ENCODE measurements at places on chromosomes 12 and 14. TPM values are rescaled to one million over a fixed set of nuclear protein-coding genes. Genes with fewer than 3 reads are reported as not detected.

DNA sequence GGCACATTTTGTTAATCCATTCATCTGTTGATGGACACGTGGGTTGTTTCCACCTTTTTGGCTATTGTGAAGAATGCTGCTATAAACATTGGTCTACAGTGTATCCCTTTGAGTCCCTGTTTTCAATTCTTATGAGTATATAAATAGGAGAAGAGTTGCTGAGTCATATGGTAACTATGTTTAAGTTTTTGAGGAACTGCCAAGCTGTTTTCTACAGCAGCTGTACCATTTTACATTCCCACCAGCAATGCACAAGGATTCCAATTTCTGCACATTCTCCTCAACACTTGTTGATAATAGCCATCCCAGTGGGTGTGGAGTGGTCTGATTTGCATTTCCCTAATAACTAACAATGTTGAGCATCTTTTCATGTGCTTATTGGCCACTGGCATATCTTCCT is 6.9 kb upstream of the SVOP start:
- H3K27ac ChIP-seq: no peak overlapping the region
- DNase-seq: no peak
- H3K27me3 ChIP-seq: peaks cover 12% of the 10 kb centered on the region
- no peak overlapping the region for H3K4me3 ChIP-seq

Gene TMEM179
- total RNA-seq: not detected

- H3K36me3 ChIP-seq: peaks cover 16% of the 10 kb centered on the region
- peaks cover 68% of the 10 kb centered on the region for H3K4me1 ChIP-seq
- DNase-seq: no peak
- H3K27me3 ChIP-seq: no peaks in the 10 kb centered on the region
- H3K27ac ChIP-seq: no peak overlapping the region
Measured at GRCh38 chr12:94173660-94174265, 25.4 kb downstream of the PLXNC1 start.

GRCh38 chr14:57502586-57503254 is 9.1 kb upstream of the CCDC198 start:
- H3K4me3 ChIP-seq: no peak overlapping the region
- H3K27me3 ChIP-seq: no peaks in the 10 kb centered on the region
- no peaks in the 10 kb centered on the region for H3K36me3 ChIP-seq

Gene HOXC12
- not detected for total RNA-seq

DNA sequence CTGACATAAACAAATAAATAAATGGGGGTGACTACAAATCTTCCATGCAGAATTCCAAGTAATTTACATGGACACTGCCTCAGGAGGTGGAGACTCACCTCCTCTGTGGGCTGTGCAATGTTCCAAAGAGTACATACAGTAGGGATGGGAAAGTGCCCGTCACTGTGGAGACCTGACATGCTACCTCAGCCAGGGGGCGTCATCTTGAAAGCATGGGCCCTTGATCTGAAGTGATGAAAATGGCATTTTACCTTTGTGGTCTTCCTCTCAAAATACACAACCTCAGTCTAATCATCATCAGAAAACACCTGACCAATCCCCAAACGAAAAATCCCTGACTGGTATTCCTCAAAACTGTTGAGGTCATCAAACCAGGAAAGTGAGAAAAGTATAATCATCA is 48.4 kb downstream of the ANAPC7 start:
- peaks cover 6% of the 10 kb centered on the region for H3K36me3 ChIP-seq
- peaks cover 17% of the 10 kb centered on the region for H3K4me1 ChIP-seq
- peak; percentile 60 for DNase-seq
- no peak overlapping the region for H3K4me3 ChIP-seq
- peaks cover 4% of the 10 kb centered on the region for H3K27me3 ChIP-seq

Gene LRRC10
- not detected for total RNA-seq

GRCh38 chr12:117148642-117149041 is 41.6 kb downstream of the FBXO21 start:
- peaks cover 48% of the 10 kb centered on the region for H3K4me1 ChIP-seq
- H3K4me3 ChIP-seq: no peak overlapping the region
- peak; percentile 62 for DNase-seq
- peak overlapping the region; percentile 66 for H3K27ac ChIP-seq
- peaks cover 56% of the 10 kb centered on the region for H3K36me3 ChIP-seq

GRCh38 chr12:39144613-39145061 is 239.2 kb upstream of the CPNE8 start:
- H3K4me3 ChIP-seq: no peak overlapping the region
- no peak for DNase-seq

- DNase-seq: no peak
- peaks cover 14% of the 10 kb centered on the region for H3K27me3 ChIP-seq
- no peak overlapping the region for H3K4me3 ChIP-seq
- H3K27ac ChIP-seq: no peak overlapping the region
Measured at GRCh38 chr14:75285331-75285730, 6.7 kb downstream of the FOS start.

Gene MANSC4
- total RNA-seq: not detected

- no peaks in the 10 kb centered on the region for H3K27me3 ChIP-seq
- no peaks in the 10 kb centered on the region for H3K36me3 ChIP-seq
- no peak overlapping the region for H3K27ac ChIP-seq
- DNase-seq: no peak
- peak overlapping the region; percentile 80 for H3K4me3 ChIP-seq
Measured at GRCh38 chr12:15910468-15910863, 666 bp upstream of the DERA start.

Gene TAS2R20
- 1.6 TPM for total RNA-seq

GRCh38 chr14:21703357-21704326 is 30.0 kb upstream of the OR4E1 start:
- no peak for DNase-seq
- peaks cover 16% of the 10 kb centered on the region for H3K27me3 ChIP-seq
- H3K27ac ChIP-seq: no peak overlapping the region
- H3K4me1 ChIP-seq: peaks cover 22% of the 10 kb centered on the region
- H3K36me3 ChIP-seq: no peaks in the 10 kb centered on the region

Gene DPPA3
- total RNA-seq: not detected

DNA sequence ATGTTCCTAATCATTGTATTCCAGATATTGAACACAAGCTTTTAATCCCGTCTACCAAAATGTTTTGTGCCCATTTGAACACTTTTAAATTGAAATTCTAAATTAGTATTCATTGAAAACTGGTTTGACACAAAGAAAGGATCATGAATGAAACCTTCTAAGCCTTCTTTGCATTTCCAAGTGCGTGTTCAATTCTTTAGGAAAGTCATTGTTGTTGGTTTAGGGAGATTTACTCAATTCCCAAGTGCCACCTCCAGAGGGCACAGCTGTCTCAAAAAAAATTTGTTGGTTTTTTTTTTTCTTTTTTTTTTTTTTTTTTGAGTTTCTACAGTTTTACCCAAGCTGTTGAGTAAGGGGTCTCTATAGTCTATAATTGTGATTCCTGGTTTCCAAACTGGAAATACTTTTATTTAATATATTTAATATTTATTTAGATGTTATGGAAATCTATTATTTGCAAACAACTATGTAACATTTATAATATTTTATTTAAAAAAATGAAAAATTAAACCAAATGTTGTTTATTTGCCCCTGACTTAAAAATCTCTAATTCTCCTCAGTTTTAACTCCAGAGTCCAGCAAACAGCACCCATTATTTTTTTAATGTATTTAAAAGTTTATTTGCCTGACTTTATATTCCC is 79.9 kb downstream of the NEDD1 start:
- peak; percentile 8 for DNase-seq
- H3K4me1 ChIP-seq: peaks cover 2% of the 10 kb centered on the region
- H3K27ac ChIP-seq: no peak overlapping the region

Gene ABCB9
- 4.9 TPM for total RNA-seq

- no peaks in the 10 kb centered on the region for H3K4me1 ChIP-seq
- no peaks in the 10 kb centered on the region for H3K36me3 ChIP-seq
- peaks cover 18% of the 10 kb centered on the region for H3K27me3 ChIP-seq
- no peak for DNase-seq
Measured at GRCh38 chr14:96136371-96137005, 68.2 kb upstream of the BDKRB2 start.

GRCh38 chr12:30181334-30181733 is 397.6 kb upstream of the TMTC1 start:
- no peak overlapping the region for H3K4me3 ChIP-seq
- no peak for DNase-seq
- H3K27ac ChIP-seq: no peak overlapping the region
- H3K36me3 ChIP-seq: no peaks in the 10 kb centered on the region
- H3K27me3 ChIP-seq: peaks cover 3% of the 10 kb centered on the region

DNA sequence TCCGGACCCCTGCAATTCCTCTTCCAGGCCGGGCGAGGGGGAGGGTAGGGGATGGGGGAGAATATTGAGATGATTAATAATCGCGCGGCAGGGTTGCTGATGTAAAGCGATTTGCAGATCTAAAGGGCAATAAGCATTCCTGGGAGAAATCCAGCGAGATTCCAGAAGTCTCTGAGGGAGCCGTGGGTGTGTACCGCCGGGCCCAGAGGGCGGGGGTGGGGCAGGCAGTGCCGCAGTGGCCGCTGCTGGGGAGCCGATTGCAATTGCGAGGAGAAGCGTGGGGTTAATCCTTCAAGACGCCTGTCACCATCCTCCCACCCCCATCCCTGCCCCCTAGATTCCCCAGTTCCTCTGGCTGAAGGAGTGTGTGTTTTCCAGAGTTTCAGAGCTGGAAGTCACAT is 16.4 kb downstream of the FOS start:
- peak overlapping the region; percentile 74 for H3K4me3 ChIP-seq

GRCh38 chr12:107400686-107401447 is 284.7 kb upstream of the PWP1 start:
- H3K27ac ChIP-seq: no peak overlapping the region
- H3K36me3 ChIP-seq: peaks cover 3% of the 10 kb centered on the region
- H3K4me3 ChIP-seq: no peak overlapping the region
- peak; percentile 51 for DNase-seq
- H3K27me3 ChIP-seq: no peaks in the 10 kb centered on the region
- H3K4me1 ChIP-seq: peaks cover 48% of the 10 kb centered on the region

Gene PDE3A
- total RNA-seq: not detected

DNA sequence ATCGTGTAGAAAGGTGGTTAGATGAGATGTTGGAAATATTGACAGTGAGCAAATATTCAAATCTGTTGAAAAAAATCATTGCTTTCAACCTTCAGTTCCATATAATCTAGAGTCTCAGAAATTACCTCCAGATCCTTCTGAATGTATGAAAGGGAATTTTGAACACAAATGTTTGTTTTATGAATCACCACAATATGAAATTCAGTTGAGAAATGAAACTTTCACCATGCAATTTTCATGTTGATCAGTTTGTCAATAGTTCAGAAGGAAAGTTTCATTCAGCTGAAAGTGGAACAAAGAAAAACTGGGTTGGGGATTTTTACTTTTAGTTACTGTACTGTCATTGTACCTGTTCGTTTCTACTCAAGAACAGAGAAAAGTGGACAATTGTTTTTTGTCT is 953.6 kb downstream of the SLC6A15 start:
- DNase-seq: no peak
- H3K27me3 ChIP-seq: no peaks in the 10 kb centered on the region
- H3K36me3 ChIP-seq: no peaks in the 10 kb centered on the region
- no peak overlapping the region for H3K4me3 ChIP-seq
- no peak overlapping the region for H3K27ac ChIP-seq
- H3K4me1 ChIP-seq: no peaks in the 10 kb centered on the region

Gene PDE6H
- total RNA-seq: not detected

DNA sequence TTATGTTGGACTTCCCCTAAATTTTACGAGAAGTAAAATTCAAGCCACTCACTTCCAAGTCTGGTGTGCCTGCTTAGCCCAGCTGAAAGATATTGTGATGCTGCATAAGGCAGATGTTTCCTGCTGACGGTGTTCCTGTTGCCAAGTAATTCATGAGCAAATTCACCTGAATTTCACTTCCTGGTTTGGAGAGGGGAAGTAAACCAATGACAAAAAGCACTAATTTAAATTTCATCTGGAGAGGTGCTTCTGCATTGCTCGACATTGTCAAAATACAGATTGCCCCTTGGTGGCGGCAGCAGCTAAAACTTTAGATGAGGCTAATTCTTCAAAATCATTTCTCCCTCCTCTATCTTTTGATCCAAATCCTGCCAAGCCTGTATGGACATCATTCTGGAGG is 281.1 kb downstream of the AACS start:
- no peaks in the 10 kb centered on the region for H3K4me1 ChIP-seq
- no peak overlapping the region for H3K4me3 ChIP-seq
- no peak overlapping the region for H3K27ac ChIP-seq
- H3K36me3 ChIP-seq: no peaks in the 10 kb centered on the region

Gene DDX23
- total RNA-seq: 95.6 TPM

Gene KIF5A
- total RNA-seq: 1.2 TPM

- H3K4me3 ChIP-seq: no peak overlapping the region
- no peaks in the 10 kb centered on the region for H3K4me1 ChIP-seq
- DNase-seq: no peak
- H3K36me3 ChIP-seq: no peaks in the 10 kb centered on the region
- no peak overlapping the region for H3K27ac ChIP-seq
- peaks cover 6% of the 10 kb centered on the region for H3K27me3 ChIP-seq
Measured at GRCh38 chr12:28966046-28966780, 182.9 kb upstream of the FAR2 start.

GRCh38 chr12:67444542-67444941 is 175.4 kb downstream of the CAND1 start:
- peaks cover 34% of the 10 kb centered on the region for H3K4me1 ChIP-seq
- H3K27me3 ChIP-seq: no peaks in the 10 kb centered on the region
- peaks cover 7% of the 10 kb centered on the region for H3K36me3 ChIP-seq

Gene GSG1
- total RNA-seq: not detected

GRCh38 chr14:76767681-76768656 is 6.7 kb downstream of the VASH1 start:
- H3K27ac ChIP-seq: peak overlapping the region; percentile 59
- peaks cover 15% of the 10 kb centered on the region for H3K4me1 ChIP-seq
- no peak overlapping the region for H3K4me3 ChIP-seq
- H3K36me3 ChIP-seq: no peaks in the 10 kb centered on the region
- peak; percentile 79 for DNase-seq
- peaks cover 20% of the 10 kb centered on the region for H3K27me3 ChIP-seq

Gene CDCA4
- 63.5 TPM for total RNA-seq

Gene FLVCR2
- total RNA-seq: 0.50 TPM

Gene FOXG1
- not detected for total RNA-seq

DNA sequence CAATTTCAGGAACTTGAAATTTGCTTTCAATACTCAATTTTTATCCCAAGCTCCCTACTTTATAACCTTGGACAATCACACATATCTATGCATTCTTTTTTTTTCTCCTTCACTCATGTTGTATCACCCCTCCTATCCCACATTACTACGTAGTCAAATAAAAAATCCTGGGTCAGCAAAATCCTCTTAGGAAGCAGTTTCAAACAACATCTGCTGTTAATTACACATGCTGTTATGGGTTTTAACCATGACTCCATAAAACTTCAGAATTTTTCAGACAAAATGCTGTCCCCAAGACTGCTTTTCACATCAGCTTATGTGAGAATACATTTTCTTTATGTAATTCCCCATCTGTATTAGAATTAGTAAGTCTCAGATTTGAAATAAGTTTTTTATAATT is 61.7 kb downstream of the LRFN5 start:
- no peaks in the 10 kb centered on the region for H3K27me3 ChIP-seq
- H3K27ac ChIP-seq: no peak overlapping the region
- no peak overlapping the region for H3K4me3 ChIP-seq
- no peaks in the 10 kb centered on the region for H3K36me3 ChIP-seq
- H3K4me1 ChIP-seq: no peaks in the 10 kb centered on the region

Gene RNASE7
- total RNA-seq: not detected
